ENCODE measurements at places on chromosomes 1 and 21.

- no peak for DNase-seq
Measured at GRCh38 chr1:206002871-206003801, at the start of gene RAB7B. RAB7B (minus strand) TSS chr1:206003395; CDS start chr1:205994135, 9,260 bp downstream.

DNA sequence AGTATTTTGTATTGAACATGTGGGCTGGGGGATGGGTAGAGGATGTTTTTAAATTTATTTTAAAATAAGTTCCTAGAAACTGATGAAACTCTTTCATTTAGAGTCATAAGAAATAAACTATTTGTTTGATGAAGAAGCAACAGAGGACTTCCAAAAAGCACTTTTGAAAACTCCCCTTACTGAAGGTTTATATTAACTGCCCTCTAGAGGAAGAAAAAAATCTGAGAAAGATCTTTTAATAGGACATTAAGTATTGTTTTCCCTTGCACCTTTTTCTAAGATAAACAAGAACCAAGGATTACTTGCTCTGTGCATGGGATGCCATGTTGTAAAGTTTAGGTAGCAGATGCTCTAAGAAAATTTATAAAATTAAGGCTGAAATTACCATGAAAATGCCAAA is 14.1 kb downstream of the DISP1 start:
- DNase-seq, result no peak

GRCh38 chr1:237672748-237673147 is 218.0 kb downstream of the ZP4 start:
- DNase-seq, result no peak

GRCh38 chr1:75727571-75727970 is 3.1 kb downstream of the ACADM start:
- no peak for DNase-seq

GRCh38 chr1:180925471-180926051 is 12.9 kb downstream of the KIAA1614 start:
- no peak for DNase-seq

GRCh38 chr1:16203550-16203949 is 8.9 kb downstream of the ARHGEF19 start:
- no peak for DNase-seq

GRCh38 chr1:208105756-208106155 is 138.4 kb downstream of the PLXNA2 start:
- no peak for DNase-seq

DNA sequence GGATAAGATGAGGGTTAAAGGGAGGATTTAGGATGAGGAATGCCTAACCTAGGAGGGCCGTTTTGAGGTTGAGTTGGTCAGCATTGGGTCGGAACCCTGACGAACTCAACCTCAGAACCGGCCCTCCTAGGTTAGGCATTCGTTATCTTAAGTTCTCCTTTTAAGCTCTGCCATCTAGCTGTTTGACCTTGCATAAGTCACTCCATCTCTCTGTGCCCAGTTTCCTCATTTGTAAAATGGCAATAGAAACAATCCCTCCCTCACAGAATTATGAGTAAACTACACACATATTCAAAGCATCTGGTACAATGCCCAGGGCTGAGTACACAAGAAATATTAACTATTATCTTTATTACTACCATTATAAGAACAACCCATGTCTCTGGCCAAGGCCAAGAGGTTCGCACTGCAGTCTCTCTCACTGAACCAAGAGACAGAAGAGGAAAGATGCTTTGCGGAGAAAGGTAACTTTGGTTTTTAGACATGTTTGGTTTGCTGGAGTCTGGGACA is 4.8 kb downstream of the ABCB10 start:
- no peak for DNase-seq

DNA sequence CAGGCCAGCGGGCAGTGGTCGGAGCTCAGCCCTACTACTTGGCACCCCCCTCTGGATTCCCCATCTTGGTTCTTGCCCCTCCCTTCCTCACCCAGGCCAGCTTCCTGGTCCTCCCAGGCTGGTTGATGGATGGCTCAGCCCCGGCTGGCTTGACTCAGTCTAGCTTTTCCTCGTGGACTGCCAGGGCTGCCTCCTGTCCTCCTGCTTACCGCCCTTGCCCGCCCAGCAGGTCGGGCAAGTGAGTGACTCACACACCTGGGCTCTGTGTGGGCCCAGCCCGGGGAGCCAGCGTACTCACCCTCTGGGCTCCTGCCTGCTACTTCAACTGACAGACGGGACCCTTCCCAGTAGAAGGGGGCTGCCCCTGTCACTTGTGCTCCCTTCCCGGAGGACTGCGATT is 19.5 kb upstream of the ARHGEF10L start:
- no peak for DNase-seq

GRCh38 chr1:81600878-81601622 is 199.7 kb upstream of the ADGRL2 start:
- DNase-seq, result no peak

DNA sequence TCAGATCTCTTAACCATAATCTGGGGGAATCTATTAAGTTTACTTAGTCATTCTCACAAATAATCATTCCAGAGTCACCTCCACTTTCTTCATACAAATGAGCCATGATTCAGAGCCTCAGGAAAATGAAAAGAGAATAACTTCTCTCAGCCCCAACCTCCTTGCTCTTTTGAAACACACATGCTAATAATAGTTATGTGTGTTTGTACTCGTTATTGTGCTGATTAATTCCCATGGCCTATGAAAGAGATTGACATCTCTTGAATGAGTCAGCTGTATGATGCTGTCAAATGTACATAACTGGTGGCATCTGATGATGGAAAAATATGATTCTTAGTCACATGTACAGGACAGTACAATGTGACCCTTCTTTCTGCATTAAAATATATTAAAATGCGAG is 41.5 kb downstream of the DTL start:
- DNase-seq, result no peak

DNA sequence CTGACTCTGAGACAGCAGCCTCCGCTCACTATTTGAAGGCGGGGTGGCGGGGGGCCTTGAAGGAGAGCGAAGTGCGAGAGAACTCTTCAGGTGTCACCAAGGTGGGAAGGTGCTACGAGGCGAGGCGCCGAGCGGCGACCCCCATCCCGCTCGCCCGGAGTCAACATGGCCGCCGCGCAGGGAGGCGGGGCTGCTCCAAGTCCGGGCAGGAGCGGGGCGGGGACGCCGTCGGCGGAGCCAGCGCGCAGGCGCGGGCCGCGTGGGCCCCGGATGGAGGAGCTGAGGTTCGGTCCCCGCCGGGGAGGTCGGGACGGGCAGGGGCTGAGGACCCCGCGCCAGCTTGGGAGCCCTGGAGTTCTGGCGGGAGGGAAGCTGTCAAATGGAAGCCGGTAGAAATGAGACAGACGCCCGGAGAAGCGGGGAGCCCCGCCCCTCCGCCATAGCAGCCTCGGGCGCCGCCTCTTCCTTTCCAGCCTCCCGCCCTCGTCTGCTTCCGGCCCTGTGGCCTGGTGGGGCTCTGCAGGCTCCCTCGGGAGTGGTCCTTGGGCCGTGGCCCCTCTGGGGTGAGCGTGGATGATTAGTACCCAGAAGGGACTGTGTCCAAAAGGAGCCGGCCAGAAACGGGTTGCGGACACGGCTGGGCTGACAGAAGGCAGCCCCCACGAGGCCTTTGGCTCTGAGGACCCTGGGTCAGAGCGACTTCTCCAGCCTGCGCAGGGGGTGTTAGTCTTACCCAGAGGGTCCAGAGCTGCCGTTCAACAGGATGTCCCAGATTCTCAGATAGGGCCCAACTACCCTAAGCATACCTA is at the start of gene PIGV:
Gene PIGV (plus strand): TSS at position 245 of the 809 bp plus-strand sequence. CDS start 2,866 bp downstream, outside the sequence.
- DNase-seq, result peak; percentile 87

DNA sequence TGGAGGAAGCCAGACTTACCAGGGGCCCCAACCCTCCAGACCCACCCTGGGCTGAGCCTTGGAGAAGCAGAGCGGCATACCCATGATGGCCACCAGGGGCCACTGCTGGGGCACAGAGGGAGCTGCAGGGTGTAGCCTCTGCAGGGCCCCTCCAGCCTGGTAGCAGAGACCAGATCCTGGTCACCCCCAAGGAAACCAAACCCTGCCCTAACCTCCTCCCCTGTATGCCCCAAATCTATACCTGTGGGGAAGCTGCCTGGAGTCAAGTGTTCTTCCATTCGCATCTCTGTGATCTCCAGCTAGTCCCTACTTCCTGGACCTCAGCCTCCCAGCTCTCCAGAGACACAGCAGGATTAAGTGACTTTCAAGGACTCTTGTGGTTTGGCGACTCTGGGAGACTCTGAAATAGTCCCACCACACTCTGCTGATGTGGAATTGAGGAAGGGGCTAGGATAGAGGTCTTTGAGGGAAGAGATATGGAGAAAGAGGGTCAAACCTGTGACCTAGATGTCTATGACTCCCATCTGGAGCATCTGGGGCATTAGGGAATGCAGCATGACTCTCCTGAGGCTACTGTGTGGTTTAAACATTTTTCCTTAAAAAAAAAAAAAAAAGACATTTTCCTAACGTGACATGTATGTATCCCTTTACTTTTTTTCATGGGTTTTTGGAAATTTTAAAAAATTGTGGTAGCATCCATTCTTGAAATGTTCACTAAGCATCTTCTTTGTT is 119.2 kb upstream of the IPO9 start:
- peak; percentile 39 for DNase-seq

GRCh38 chr1:38476111-38476849 is 383.3 kb downstream of the RRAGC start:
- DNase-seq, result no peak

DNA sequence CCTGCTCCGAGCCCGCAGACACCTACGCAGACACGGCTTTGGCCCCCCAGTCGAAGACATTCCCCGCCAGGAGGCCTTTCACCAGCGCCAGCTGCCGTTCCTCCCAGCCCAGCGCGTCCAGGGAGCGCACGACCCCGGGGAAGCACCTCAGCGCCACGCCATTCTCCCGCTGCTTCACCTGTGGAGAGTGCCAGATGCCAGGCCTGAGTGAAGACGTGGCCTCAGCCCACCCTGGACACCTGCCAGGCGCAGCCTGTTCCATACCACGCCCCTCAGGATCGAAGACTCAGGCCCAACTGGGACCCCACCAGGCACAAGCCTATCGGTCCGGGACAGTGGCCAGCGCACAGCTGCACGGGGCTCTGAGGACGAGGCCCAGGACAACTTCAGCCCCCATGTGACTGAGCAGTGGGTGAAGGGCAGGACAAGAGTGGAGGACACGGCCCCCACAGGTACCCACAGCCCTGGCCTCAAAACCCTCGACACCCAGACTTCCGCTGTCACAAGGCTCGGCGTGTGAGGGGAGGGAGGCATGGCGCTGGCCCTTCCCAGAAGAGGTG is 13.5 kb downstream of the PANK4 start:
- DNase-seq, result no peak

GRCh38 chr1:30375156-30375555 is 348.2 kb downstream of the MATN1 start:
- DNase-seq, result no peak

Data from activated naive CD4-positive, alpha-beta T cell (primary cell).